Endothelial cell of umbilical vein (primary cell): ENCODE measurements at places on chromosomes 3 and 15. TPM values are rescaled to one million over a fixed set of nuclear protein-coding genes. Genes with fewer than 3 reads are reported as not detected.

- no peak for DNase-seq
- no peaks in the 10 kb centered on the region for H3K27me3 ChIP-seq
- H3K27ac ChIP-seq = no peak overlapping the region
- no peak overlapping the region for H3K4me3 ChIP-seq
- no peaks in the 10 kb centered on the region for H3K4me1 ChIP-seq
These were observed 187.7 kb downstream of the ITPR1 start for GRCh38 chr3:4680871-4681300.

GRCh38 chr3:14200276-14200675 is 21.7 kb downstream of the LSM3 start:
- DNase-seq = no peak
- no peaks in the 10 kb centered on the region for H3K27me3 ChIP-seq
- H3K4me3 ChIP-seq = no peak overlapping the region
- H3K36me3 ChIP-seq = no peaks in the 10 kb centered on the region
- H3K27ac ChIP-seq = no peak overlapping the region
- H3K4me1 ChIP-seq = peaks cover 2% of the 10 kb centered on the region

ROPN1 gene
- not detected in 2 replicates for total RNA-seq

- no peak overlapping the region for H3K27ac ChIP-seq
- H3K4me3 ChIP-seq = no peak overlapping the region
- H3K4me1 ChIP-seq = peaks cover 24% of the 10 kb centered on the region
- H3K27me3 ChIP-seq = no peaks in the 10 kb centered on the region
These were observed 42.4 kb downstream of the TGFBR2 start for GRCh38 chr3:30648670-30649357.

GRCh38 chr15:29968895-29969561 is 113.7 kb upstream of the GOLGA8J start:
- H3K4me1 ChIP-seq = peaks cover 2% of the 10 kb centered on the region
- H3K4me3 ChIP-seq = no peak overlapping the region
- H3K36me3 ChIP-seq = no peaks in the 10 kb centered on the region
- DNase-seq = no peak
- H3K27me3 ChIP-seq = peaks cover 38% of the 10 kb centered on the region
- no peak overlapping the region for H3K27ac ChIP-seq

DNA sequence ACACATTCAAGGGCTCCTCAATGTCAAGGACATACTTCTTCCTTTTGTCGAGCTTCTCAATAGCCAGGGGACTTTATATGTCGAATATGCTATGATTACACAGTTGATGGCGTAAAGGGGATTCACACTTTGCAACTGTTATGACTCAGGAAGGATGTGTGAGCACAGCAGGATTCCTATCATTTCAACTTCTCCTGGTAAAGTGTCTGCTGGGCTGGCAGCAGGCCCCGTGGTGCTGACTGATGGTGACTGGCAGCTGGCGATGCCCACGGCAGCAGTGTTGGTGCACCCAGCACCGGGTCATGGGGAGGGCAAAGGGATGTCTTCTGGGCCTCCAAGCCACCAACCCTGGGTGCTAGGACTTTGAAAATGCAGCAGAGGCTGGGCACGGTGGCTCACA is 44.8 kb upstream of the GNB5 start:
- no peaks in the 10 kb centered on the region for H3K27me3 ChIP-seq
- no peaks in the 10 kb centered on the region for H3K36me3 ChIP-seq
- no peak for DNase-seq
- no peak overlapping the region for H3K4me3 ChIP-seq
- no peak overlapping the region for H3K27ac ChIP-seq
- H3K4me1 ChIP-seq = no peaks in the 10 kb centered on the region

HGD gene
- 0.22 and 0.44 TPM in 2 replicates for total RNA-seq

ZNF35 gene
- total RNA-seq = 9.1 and 11.3 TPM in 2 replicates

MYZAP gene
- 6.1 and 8.1 TPM in 2 replicates for total RNA-seq

CCDC9B gene
- total RNA-seq = 46.0 and 47.3 TPM in 2 replicates

DNA sequence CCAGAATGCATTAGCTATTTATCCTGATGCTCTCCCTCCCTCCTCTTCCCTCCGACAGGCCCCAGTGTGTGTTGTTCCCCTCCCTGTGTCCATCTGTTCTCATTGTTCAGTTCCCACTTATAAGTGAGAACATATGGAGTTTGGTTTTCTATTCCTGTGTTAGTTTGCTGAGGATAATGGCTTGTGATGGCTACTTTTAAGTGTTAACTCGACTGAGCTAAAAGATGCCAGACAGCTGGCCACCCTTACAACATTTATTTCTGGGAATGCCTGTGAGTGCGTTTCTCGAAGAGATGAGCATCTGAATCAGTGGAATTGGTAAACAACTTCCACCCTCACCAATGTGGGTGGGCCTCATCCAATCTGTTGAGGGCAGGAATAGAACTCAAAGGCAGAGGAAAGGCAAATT is 24.7 kb upstream of the TM2D3 start:
- no peak overlapping the region for H3K27ac ChIP-seq
- H3K27me3 ChIP-seq = no peaks in the 10 kb centered on the region
- peaks cover 3% of the 10 kb centered on the region for H3K36me3 ChIP-seq
- H3K4me3 ChIP-seq = no peak overlapping the region
- no peak for DNase-seq

RGMA gene
- total RNA-seq = 0.13 TPM in 1 of 2 replicates, not detected in the other

MSL2 gene
- 21.9 and 23.7 TPM in 2 replicates for total RNA-seq

DNA sequence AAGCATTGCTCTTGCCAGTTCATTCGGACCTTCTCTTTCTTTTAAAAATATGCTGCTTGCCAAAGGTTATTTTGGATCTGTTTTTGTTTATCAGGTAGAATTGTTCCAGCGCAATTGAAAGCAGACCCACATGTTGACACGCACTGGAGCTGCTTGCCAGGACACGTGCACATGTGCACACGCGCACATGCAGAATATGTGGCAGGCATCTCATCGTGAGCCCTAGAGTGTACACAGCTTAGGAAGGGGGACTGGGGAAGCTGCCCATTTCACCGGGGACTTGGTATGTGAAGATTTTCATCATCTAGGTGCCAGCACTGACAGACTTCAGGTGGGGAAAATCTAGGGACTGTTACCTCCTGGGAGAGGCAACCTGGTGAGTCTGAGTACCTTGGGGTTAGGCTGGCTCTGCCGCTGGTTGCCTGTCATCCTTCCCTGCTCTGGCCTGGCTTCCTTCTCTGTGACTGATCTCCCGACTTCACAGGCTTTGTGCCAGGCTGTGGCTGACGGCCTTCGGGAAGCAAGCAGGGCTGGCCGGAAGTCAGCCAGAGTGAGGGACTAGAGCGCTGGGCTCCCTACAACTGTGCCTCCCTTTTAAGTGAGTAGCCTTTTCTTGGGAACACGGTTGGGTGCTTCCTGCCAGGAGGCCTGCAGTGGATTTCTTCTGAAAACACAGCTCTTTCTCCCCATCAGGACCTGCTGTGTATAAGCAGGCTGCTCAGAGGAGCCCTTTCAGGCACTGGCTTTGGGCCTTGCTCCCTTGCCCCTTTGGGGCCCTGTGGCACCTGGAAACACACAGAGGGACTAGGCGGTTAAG is 129.3 kb downstream of the EEFSEC start:
- no peaks in the 10 kb centered on the region for H3K36me3 ChIP-seq
- no peak overlapping the region for H3K27ac ChIP-seq
- peaks cover 8% of the 10 kb centered on the region for H3K4me1 ChIP-seq
- H3K27me3 ChIP-seq = no peaks in the 10 kb centered on the region
- DNase-seq = no peak

PEX5L gene
- not detected in 2 replicates for total RNA-seq

SH2D7 gene
- not detected in 2 replicates for total RNA-seq

SLC12A1 gene
- not detected in 2 replicates for total RNA-seq

SKOR1 gene
- 0.09 and 0.15 TPM in 2 replicates for total RNA-seq

- H3K4me1 ChIP-seq = no peaks in the 10 kb centered on the region
- DNase-seq = no peak
- H3K36me3 ChIP-seq = no peaks in the 10 kb centered on the region
- no peak overlapping the region for H3K4me3 ChIP-seq
- H3K27me3 ChIP-seq = no peaks in the 10 kb centered on the region
These were observed 473.9 kb upstream of the UBE2E2 start for GRCh38 chr3:22729212-22729611.

C15orf62 gene
- total RNA-seq = 0.38 and 0.44 TPM in 2 replicates

DNA sequence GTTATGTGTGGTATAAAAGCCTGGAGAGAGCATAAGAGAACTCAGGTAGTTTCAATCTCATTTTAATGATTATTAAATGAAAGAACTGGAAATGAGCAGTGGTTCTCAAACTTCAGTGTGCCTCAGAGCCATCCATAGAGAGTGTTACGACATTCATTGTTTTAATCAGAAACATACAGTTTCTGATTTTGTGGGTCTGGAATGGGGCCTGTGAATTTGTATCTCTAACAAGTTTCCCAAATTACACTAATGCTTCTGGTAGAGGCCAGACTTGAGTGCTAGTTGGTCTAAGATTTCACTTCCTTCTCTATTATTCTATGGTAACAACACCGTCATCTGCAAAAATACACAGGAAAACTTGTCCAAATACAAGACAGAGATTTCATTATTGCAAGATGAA is 292.0 kb upstream of the NECTIN3 start:
- no peaks in the 10 kb centered on the region for H3K27me3 ChIP-seq
- no peak overlapping the region for H3K27ac ChIP-seq
- H3K36me3 ChIP-seq = no peaks in the 10 kb centered on the region
- no peak for DNase-seq
- no peaks in the 10 kb centered on the region for H3K4me1 ChIP-seq

DNA sequence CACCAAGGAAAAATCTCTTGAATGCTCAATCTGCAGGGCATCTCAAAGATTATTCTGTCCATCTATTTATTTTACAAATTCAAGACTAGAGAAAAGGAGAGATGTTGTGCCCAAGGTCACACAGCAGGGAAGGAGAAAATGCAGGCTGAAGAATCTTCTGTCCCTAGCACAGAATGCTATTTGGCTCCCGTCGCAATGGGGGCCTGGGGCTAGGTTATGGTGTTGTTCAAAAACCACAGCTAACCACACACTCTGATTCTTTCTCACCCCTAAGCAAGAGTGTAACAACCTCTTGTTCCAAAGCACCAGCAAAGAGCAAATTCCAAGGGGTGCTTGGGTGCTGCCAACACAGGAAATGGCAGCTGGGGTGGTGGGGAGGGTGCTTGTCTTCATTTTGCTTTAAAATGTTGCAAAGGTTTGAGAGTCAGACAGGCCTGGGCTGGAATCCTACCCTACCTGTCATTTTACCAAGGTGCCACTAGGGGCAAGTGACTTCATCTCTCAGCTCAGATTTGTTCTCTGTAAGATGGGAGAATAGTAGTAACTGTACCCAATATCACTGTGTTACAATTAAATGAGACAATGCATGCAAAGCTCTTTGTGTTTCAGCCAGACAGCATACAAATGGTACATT is 112.5 kb downstream of the ADAMTS9 start:
- H3K36me3 ChIP-seq = no peaks in the 10 kb centered on the region
- no peaks in the 10 kb centered on the region for H3K27me3 ChIP-seq
- peaks cover 5% of the 10 kb centered on the region for H3K4me1 ChIP-seq

GRCh38 chr3:149964291-149964690 is 6.4 kb downstream of the PFN2 start:
- DNase-seq = no peak
- H3K36me3 ChIP-seq = peaks cover 3% of the 10 kb centered on the region
- peaks cover 19% of the 10 kb centered on the region for H3K4me1 ChIP-seq

GRCh38 chr3:48001991-48002390 is 14.2 kb downstream of the MAP4 start:
- H3K27me3 ChIP-seq = no peaks in the 10 kb centered on the region
- no peak overlapping the region for H3K27ac ChIP-seq
- peaks cover 2% of the 10 kb centered on the region for H3K36me3 ChIP-seq
- no peaks in the 10 kb centered on the region for H3K4me1 ChIP-seq
- no peak for DNase-seq

DNA sequence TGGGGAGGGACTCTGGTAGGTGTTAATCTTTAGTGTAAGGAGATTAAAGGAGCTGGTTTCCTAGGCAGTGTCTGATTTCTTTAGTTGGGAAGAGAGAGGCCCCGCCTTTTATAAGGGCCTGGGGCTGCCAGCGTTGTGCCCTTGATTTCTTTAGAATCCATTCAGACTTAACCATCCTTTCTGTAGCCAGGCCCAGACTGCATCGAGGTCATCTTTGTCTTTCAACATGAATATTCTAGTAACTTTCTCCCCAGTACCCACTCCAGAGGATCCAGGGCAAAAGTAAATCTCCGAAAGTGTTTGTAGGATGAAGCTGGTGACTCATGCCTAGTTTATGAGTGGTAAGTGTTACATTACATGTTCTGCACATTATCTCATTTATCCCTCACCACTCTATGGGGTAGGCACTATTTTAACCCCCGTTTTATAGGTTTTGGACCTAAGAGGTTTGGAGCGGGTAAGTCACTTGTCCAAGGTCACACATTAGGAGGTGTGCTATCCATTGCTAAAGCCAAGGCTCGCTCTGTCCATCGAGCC is 11.8 kb upstream of the USP3 start:
- H3K27ac ChIP-seq = no peak overlapping the region
- DNase-seq = no peak
- no peaks in the 10 kb centered on the region for H3K4me1 ChIP-seq
- no peak overlapping the region for H3K4me3 ChIP-seq
- H3K27me3 ChIP-seq = peaks cover 4% of the 10 kb centered on the region

DNA sequence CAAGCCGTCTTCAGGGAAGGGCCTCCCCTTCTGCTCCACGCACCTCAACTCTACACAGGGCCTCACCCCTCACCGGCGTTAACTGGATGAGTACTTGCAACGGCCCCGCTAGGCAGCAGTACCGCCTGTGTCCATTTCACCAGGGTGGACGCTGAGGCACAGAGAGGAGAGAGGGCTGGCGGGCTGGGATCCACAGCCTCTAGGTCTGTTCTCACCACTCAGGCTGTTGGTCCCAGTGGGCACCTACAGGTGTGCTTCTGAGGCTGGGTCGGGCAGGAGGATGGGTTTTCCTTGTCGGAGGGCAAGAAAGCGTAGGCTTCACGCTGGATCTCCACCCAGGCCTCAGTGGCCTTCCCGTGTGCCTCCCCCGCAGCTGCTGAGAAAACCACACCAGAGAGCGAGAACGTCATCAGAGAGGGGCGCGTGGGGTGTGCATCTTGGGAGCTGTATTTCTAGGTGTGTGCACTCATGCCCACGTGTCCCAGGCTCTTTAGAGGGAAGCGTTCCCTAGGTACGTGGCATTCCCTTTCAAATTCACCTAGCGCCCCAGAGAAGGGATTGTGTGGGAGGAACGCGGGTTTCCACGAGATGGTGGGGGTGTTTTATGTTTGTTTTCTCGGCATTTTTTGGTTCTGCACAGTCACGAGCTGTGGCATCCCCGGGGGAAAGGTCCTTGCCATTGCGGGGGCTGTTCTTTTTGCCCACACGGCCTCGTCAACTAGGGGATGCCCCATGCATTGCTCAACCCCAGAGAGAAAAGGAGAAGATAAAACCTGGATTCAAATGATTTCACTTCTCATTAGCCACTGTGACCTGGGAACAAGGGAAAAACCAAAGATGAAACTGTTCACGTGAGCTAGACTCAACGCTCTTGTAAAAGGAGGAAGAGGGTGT is 67.7 kb downstream of the MGLL start:
- DNase-seq = no peak
- H3K36me3 ChIP-seq = no peaks in the 10 kb centered on the region
- no peak overlapping the region for H3K27ac ChIP-seq
- no peaks in the 10 kb centered on the region for H3K4me1 ChIP-seq
- H3K27me3 ChIP-seq = no peaks in the 10 kb centered on the region
- no peak overlapping the region for H3K4me3 ChIP-seq
